Regular cardiac myocyte (primary cell): ENCODE measurements at places on chromosomes 16 and 17. TPM values are rescaled to one million over a fixed set of nuclear protein-coding genes. Genes with fewer than 3 reads are reported as not detected.

HIC1 gene
- 57.5 and 67.1 TPM in 2 replicates for total RNA-seq

CARD14 gene
- under 0.01 TPM in 1 of 2 replicates, not detected in the other for total RNA-seq

CCL2 gene
- total RNA-seq, result 298 and 384 TPM in 2 replicates

ITGAL gene
- not detected in 2 replicates for total RNA-seq

THUMPD1 gene
- total RNA-seq, result 83.7 and 93.9 TPM in 2 replicates

HOXB13 gene
- total RNA-seq, result not detected in 2 replicates

MYO1D gene
- 11.3 and 65.4 TPM in 2 replicates for total RNA-seq

MAPT gene
- total RNA-seq, result under 0.01 TPM in 2 replicates

WIPI1 gene
- total RNA-seq, result 86.8 and 162 TPM in 2 replicates

PRAC2 gene
- total RNA-seq, result not detected in 2 replicates

PRSS33 gene
- not detected in 2 replicates for total RNA-seq

MYH8 gene
- not detected in 2 replicates for total RNA-seq

C1QL1 gene
- total RNA-seq, result 0.19 TPM in 1 of 2 replicates, not detected in the other

KRTAP4-6 gene
- total RNA-seq, result not detected in 2 replicates

GLP2R gene
- not detected in 2 replicates for total RNA-seq

OR1A1 gene
- total RNA-seq, result not detected in 2 replicates
